ENCODE measurements at places on chromosomes 1 and 21. TPM values are rescaled to one million over a fixed set of nuclear protein-coding genes. Genes with fewer than 3 reads are reported as not detected.
A peak's percentile ranks its signal among the peaks of the same experiment; 100 is the strongest.

- no peaks in the 10 kb centered on the region for H3K27me3 ChIP-seq
- H3K36me3 ChIP-seq: no peaks in the 10 kb centered on the region
- H3K4me1 ChIP-seq: no peaks in the 10 kb centered on the region
- DNase-seq: no peak
- no peak overlapping the region for H3K4me3 ChIP-seq
Observed at GRCh38 chr1:202319381-202320080, 22.2 kb downstream of the UBE2T start.

GRCh38 chr1:238488401-238488800 is 597.7 kb upstream of the ZP4 start:
- no peak overlapping the region for H3K4me3 ChIP-seq
- H3K4me1 ChIP-seq: no peaks in the 10 kb centered on the region
- DNase-seq: no peak
- no peaks in the 10 kb centered on the region for H3K27me3 ChIP-seq

- H3K36me3 ChIP-seq: no peaks in the 10 kb centered on the region
- H3K4me3 ChIP-seq: peak within 1 kb of the TSS; percentile 48
- H3K27me3 ChIP-seq: no peaks in the 10 kb centered on the region
- H3K27ac ChIP-seq: peak within 1 kb of the TSS; percentile 84
Observed at GRCh38 chr1:150765296-150765976, at the start of gene CTSS. Gene CTSS (minus strand): TSS chr1:150765778. CDS start chr1:150764763, 1,015 bp downstream.

- H3K27ac ChIP-seq: no peak overlapping the region
- no peak overlapping the region for H3K4me3 ChIP-seq
- H3K4me1 ChIP-seq: no peaks in the 10 kb centered on the region
- H3K36me3 ChIP-seq: no peaks in the 10 kb centered on the region
- DNase-seq: peak; percentile 68
- peaks cover 4% of the 10 kb centered on the region for H3K27me3 ChIP-seq
Observed at GRCh38 chr1:147494998-147495580, 46.2 kb upstream of the BCL9 start.

DNA sequence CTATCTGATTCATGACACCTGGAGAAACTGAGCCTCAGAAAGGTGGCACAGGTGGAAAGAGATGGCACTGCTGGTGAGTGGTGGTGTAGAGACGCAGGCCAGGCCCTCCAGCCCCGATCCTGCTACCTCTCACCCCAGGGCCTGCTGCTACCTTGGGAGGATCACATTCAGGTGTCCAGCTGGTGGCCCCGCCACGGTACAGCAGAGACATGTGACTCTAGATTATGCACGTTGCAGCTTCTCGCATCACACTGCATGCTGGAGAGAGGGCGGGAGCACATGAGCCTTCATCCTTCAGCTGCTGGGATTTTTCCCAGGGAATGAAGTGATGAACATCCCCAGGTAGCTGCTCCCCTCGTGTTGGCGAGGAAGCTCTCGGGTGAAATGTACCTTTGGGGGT is 32.9 kb downstream of the KAZN start:
- no peak overlapping the region for H3K27ac ChIP-seq
- no peaks in the 10 kb centered on the region for H3K4me1 ChIP-seq
- H3K27me3 ChIP-seq: no peaks in the 10 kb centered on the region
- no peak overlapping the region for H3K4me3 ChIP-seq
- no peaks in the 10 kb centered on the region for H3K36me3 ChIP-seq
- no peak for DNase-seq

GRCh38 chr1:93960641-93961147 is 51.5 kb upstream of the GCLM start:
- no peaks in the 10 kb centered on the region for H3K27me3 ChIP-seq
- DNase-seq: no peak
- H3K27ac ChIP-seq: no peak overlapping the region
- no peak overlapping the region for H3K4me3 ChIP-seq

DNA sequence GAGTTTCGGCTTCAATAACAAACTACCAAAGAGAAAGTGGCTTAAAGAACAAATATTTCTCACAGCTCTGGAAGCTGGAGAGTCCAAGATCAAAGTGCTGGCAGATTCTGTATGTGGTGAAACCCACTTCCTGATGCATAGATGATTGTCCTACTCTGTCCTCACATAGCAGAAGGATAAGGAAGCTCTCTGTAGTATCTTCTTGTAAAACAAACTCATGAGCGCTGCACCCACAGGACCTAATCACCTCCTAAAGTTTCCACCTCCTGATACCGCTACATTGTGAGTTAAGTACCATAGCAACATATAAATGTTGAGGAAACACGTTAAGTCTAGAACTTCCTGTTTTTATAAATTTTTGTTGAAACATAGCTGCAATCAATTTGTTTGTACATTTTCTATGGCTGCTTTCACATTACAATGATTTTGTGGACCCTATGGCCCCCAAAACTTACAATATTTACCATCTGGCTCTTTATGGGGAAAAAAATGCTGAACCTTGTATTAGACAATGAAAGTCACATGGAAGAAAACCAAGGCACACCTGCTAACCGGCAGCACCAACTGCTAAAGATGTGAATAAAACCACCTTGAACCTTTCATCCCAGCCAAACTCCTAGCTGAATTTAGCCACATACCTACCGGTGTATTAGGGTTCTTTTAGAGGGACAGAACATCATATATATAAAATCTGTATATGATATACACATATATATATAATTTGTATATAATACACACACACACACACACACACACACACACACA is 1423.4 kb downstream of the NCAM2 start:
- H3K4me3 ChIP-seq: no peak overlapping the region
- H3K36me3 ChIP-seq: no peaks in the 10 kb centered on the region
- H3K4me1 ChIP-seq: no peaks in the 10 kb centered on the region
- DNase-seq: no peak

- H3K4me3 ChIP-seq: no peak overlapping the region
- DNase-seq: no peak
- H3K27me3 ChIP-seq: peaks cover 21% of the 10 kb centered on the region
- no peaks in the 10 kb centered on the region for H3K36me3 ChIP-seq
- H3K4me1 ChIP-seq: no peaks in the 10 kb centered on the region
- H3K27ac ChIP-seq: no peak overlapping the region
Observed at GRCh38 chr1:53681351-53681976, 57.5 kb downstream of the GLIS1 start.

DNA sequence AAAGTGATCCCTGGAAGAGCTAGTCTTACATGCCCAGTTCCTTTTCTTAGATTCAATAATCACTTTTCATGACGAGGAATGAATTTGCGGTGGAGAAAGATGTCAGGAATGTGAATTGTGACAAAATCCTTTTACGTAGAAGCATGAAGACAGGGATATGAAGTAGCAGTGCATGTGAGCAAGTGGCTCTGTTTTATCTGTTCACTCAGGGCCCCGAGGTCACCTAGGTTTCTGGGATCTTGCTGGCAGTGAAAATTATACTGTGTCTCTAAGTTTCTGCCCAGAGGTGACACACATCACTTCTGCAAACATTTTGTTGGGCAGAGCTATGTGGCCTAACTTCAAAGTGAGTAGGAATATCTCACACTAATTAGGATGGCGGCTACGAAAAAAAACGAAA is 79.3 kb downstream of the USP25 start:
- no peak overlapping the region for H3K27ac ChIP-seq
- H3K27me3 ChIP-seq: no peaks in the 10 kb centered on the region
- no peak for DNase-seq
- peaks cover 21% of the 10 kb centered on the region for H3K36me3 ChIP-seq
- H3K4me1 ChIP-seq: no peaks in the 10 kb centered on the region

DNA sequence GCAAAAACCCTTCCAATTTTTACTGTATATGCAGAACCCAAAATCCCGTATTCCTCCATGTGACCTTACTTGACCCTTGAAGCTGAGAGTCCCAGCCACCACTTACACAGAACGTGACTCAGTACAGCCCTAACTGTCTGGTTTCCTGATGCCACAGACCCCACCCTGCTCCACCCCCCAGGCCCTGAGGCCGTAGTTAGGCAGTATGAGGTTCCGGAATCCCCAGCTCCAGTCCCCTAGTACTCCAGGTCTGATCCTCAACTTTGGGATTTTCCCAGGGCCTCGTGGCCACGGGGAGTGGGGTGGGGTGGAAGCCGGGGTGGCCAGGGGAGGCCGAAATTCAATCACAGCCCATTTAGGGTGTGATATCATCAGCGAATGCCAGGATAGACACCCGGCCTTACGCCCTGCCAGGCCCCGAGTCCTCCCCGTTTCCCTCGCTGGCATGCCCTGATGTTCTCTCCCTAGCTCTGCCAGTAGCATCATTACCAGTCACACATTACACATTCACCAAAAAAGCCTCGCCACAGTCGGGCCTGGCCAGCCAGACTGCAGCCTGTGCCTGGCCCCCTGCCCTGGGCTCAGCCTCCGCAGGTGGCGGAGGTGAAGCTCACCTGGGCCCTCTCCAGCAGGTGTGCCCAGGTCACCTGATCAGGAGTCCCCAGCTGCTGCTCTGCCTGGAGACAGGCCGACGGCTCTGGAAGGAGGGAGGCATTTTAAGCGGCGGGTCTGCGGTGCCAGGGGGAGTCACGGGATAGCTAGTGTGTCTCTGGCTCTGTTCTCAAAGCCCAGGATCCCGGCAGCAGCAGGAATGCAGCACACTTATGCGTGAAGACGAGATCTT is 70.8 kb downstream of the SCCPDH start:
- no peak overlapping the region for H3K27ac ChIP-seq
- H3K4me1 ChIP-seq: no peaks in the 10 kb centered on the region
- H3K4me3 ChIP-seq: no peak overlapping the region
- no peak for DNase-seq
- no peaks in the 10 kb centered on the region for H3K36me3 ChIP-seq

- H3K36me3 ChIP-seq: no peaks in the 10 kb centered on the region
- H3K27ac ChIP-seq: no peak overlapping the region
- H3K27me3 ChIP-seq: no peaks in the 10 kb centered on the region
- no peaks in the 10 kb centered on the region for H3K4me1 ChIP-seq
- DNase-seq: no peak
Observed at GRCh38 chr1:217191441-217191840, 439.4 kb downstream of the GPATCH2 start.

DNA sequence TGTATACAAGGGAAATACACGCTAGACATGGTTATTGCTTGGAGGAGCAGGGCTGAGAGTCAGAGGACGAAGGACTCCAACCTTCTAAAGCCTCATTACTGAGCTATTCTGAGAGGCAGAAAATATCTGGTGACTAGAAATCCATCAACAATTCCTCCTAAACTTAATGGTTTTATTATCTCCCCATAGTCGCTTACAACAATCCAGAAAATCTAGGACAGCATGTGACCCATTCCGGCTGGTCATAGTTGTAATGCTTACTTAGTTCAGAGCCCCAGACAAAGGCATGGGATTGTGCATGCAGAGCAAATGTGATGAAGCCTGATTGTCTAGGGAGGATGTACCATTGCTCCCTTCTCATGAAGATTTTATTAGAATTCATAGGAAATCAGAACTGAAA is 114.5 kb upstream of the PLXNA2 start:
- H3K4me3 ChIP-seq: no peak overlapping the region
- no peak for DNase-seq
- H3K4me1 ChIP-seq: no peaks in the 10 kb centered on the region
- H3K27ac ChIP-seq: no peak overlapping the region
- no peaks in the 10 kb centered on the region for H3K36me3 ChIP-seq
- H3K27me3 ChIP-seq: no peaks in the 10 kb centered on the region

- H3K27ac ChIP-seq: no peak overlapping the region
- peaks cover 21% of the 10 kb centered on the region for H3K4me1 ChIP-seq
- DNase-seq: no peak
- peaks cover 10% of the 10 kb centered on the region for H3K27me3 ChIP-seq
Observed at GRCh38 chr1:156244712-156245111, 2.7 kb downstream of the BGLAP start.

GRCh38 chr1:248924696-248925532 is 18.9 kb downstream of the PGBD2 start:
- H3K27ac ChIP-seq: no peak overlapping the region
- H3K4me3 ChIP-seq: no peak overlapping the region
- no peaks in the 10 kb centered on the region for H3K27me3 ChIP-seq
- DNase-seq: no peak
- H3K4me1 ChIP-seq: no peaks in the 10 kb centered on the region

DNA sequence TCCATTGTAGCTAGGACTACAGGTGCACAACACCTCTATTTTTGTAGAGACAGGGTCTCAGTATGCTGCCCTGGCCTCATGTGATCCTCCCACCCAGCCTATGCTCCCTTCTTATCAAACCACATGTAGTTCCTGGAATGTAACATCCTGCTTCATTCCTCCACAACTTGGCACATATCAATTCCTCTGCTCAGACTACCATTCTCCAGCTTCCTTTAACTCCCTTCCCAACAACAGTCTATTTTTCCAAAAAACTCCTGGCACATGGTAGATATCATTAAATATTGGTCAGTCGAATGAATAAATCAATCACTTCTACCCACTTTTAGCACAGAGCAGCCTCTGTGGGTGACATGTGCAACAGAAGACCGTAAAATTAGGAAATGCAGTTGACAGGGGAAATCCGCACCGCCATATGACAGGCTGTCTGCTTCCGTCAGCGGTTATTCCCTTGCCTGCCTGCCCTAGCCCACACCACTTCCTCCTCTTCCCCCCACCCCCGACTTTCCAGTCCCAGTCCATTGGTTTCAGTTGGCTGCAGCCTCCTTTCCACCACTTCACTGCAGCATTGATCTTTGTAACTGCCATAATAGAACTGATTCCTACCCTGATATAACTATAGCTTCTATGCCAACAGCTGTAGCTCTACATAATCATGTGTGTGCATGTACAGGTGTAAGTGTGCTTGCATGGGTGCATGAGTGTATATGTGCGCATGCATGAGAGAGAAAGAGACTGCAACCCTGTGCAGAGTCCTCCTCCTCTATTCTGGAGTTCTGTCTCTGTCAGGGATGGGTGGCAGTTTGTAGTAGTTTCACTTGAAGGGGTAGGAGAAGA is 6.8 kb upstream of the AKR1A1 start:
- DNase-seq: peak; percentile 78
- no peaks in the 10 kb centered on the region for H3K36me3 ChIP-seq
- H3K4me1 ChIP-seq: peaks cover 31% of the 10 kb centered on the region
- no peaks in the 10 kb centered on the region for H3K27me3 ChIP-seq

- H3K36me3 ChIP-seq: no peaks in the 10 kb centered on the region
- DNase-seq: no peak
- peaks cover 4% of the 10 kb centered on the region for H3K4me1 ChIP-seq
- H3K4me3 ChIP-seq: no peak overlapping the region
- no peaks in the 10 kb centered on the region for H3K27me3 ChIP-seq
Observed at GRCh38 chr1:156586323-156586722, 5.3 kb upstream of the NAXE start.

GRCh38 chr1:98893371-98893770 is 111.3 kb downstream of the PLPPR5 start:
- no peaks in the 10 kb centered on the region for H3K36me3 ChIP-seq
- no peaks in the 10 kb centered on the region for H3K4me1 ChIP-seq
- H3K27ac ChIP-seq: no peak overlapping the region
- no peak overlapping the region for H3K4me3 ChIP-seq

- no peaks in the 10 kb centered on the region for H3K27me3 ChIP-seq
- peak overlapping the region; percentile 97 for H3K27ac ChIP-seq
- peak; percentile 91 for DNase-seq
- H3K36me3 ChIP-seq: peaks cover 11% of the 10 kb centered on the region
Observed at GRCh38 chr21:38804789-38805327, 871 bp upstream of the ETS2 start.

ETNK2 gene
- total RNA-seq: 3.6 TPM

TAGLN2 gene
- 435 TPM for total RNA-seq

FYB2 gene
- total RNA-seq: 1.7 TPM
